ENCODE measurements at places on chromosomes 12 and 14.

GRCh38 chr14:101025131-101025530 is 121.6 kb upstream of the RTL1 start:
- DNase-seq = no peak

- DNase-seq = no peak
These were observed 57.9 kb downstream of the ANO6 start for GRCh38 chr12:45273717-45274271.

DNA sequence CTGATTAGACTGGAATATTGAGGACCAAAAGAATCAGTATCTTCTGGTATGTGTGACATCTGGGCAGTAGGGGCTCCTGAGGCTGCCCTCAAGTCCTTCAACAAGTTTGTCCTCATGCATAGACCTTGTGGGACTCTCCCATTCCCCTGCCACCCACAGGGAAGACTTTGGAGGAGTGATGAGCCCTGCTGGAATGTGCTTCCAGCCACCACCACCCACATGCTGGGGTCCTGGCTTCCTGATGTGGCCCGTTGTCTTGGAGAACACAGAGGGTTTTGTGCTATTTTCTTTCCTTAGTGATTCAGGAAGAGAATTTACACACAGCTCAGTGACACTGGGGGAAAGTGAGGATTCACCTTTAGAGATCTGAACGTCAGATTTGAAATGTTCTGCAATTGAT is 29.2 kb upstream of the SEL1L start:
- DNase-seq = no peak

DNA sequence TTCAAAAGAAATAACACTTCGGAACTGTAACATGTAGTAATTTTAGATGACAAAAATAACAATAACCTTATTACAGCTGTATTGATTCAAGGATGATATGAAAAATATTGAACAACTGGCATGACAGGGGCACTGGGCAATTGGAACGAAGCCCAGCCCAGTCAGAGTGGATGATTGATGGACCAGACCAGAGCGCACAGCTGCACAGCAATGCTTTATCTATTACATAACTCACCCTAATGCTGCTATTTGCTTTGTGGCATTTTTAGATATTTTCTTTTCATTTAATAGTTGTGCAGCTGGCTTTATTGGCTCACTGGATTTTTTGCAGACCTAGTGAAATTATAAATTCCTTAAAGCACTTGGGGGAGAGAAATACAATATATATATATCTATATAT is 26.9 kb upstream of the FERMT2 start:
- no peak for DNase-seq

DNA sequence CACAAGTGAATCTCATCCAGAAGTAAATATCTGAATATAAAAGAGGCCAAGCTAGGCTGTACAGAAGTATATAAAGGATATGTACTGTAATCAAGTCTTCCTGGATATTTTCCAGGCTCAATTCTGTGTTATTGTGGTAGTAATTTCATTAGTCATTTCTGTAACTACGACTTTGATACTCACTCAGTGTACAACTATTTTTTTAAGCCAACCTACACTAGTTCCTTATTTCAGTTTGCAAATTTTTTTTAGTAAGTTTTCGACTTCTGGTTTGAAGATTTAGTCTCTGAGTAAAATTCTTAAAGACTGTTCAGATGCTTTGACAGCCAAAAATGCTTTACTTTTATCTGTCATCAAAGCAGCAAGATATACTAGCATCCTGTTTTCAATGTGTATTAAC is 130.8 kb downstream of the CAPZA3 start:
- DNase-seq = no peak

- DNase-seq = no peak
These were observed 48.0 kb downstream of the SLC17A8 start for GRCh38 chr12:100404769-100405407.

DNA sequence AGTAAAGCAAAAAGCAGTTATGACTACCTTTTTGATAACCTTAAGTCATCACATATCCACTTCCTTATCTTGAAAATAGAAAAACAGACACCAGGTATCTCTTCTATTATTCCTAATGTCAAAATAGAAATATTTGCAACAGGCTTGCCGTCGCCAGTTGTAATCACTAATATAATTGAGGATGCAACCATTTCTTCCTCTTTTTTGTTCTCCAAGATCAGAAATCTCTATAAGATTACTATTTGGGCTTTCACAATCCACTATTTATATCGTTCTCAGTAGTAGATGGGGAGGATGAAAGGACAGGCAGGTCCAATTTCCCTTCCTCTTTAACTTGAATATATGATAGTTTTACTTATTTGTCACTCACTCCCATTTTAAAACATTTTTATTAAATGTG is 130.2 kb upstream of the HMGA2 start:
- DNase-seq = no peak

DNA sequence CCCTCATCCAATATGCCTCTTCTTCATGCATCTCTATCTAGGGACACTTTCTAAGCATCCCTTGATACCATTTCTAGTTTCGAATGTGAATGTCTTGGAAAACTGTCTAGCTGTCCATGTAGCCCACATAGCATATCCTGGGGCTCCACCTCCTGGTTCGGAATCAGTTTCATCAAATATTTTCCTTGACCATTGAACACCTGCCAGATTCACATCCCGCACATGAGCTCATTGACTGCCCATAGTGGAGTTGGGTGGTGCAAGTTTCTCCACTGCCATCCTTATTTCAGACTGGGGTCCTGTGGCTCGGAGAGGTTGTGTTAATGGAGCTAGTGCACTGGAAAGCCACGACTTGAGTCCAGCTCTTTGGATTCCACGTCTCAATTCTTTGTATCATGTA is 58.6 kb upstream of the TMEM263 start:
- DNase-seq = no peak

GRCh38 chr12:83603106-83603505 is 916.4 kb downstream of the TMTC2 start:
- DNase-seq = no peak

DNA sequence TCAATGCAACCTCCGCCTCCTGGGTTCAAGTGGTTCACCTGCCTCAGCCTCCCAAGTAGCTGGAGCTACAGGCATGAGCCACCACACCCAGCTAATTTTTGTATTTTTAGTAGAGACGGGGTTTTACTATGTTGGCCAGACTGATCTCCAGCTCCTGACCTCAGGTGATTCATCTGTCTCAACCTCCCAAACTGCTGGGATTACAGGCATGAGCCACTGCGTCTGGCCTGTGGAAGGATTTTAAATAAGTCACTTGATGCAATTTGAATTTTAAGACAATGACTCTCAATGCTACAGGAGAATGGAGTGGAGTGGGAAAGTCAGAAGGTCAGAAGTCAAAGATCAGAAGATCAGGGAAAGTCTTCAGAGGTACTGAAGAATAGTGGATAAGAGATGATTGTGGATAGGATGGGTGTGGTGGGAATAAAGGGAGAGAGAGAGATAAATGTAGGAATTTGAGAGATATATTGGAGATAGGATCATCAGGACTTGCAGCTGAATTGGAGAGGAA is 15.4 kb downstream of the TMEM52B start:
- DNase-seq = no peak

DNA sequence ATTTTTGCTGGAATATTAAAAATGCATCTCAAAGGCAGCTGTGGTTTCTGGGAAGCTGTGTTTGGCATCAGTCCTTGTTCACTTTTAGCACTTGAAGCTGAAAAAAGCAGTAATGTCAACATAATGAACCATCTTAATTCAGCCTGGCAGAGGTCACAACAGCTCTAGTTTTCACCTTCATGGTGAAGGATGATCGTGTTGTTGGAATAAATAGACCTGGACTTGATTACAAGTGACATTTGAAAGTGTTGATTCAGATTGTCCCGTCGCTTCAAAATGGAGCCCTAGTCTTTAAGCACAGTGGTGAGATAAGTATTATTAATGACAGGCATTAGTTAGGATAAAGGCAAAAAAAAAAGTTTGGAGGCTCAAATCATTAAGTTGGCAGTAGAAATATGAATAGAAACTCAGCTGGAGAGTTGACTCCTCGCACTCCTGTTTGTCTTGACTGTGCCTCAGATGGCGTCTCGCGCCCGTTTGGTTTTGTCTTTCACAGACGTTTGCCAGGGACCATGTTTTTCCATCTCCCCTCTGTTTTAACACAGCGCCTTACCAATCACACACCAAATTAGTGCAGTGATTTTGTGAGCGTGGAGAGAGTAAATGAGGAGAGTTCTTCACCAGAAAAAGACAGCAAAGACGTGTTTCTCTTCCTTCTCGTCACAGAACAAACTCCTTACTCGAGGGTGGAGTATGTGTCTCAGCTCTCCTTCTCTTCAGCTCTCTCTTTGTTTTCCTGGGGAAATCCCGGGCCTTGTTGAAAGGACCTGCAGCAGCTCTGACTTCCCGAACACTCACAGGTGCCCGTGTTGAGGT is 53.4 kb upstream of the MMP17 start:
- DNase-seq = no peak

DNA sequence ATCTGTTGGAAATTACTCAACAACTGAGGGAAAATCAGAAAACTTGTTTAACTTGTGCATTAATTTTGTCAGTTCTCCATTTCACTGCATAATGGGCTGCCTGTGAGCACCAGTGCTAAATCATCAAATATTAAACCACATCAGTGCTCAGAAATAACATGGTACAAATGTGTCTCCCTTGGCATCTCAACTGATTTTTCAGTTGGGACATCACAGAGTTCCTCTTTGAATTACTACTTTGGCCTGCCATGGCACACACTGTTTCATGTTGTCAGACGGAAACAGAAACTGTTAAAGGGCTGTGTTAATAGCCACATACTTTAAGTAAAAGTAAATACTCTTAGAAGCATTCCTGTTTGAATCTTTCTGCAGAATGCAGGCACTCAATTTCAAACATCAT is 42.1 kb upstream of the STRN3 start:
- DNase-seq = no peak
